ENCODE measurements at places on chromosomes 7 and 10.
A peak's percentile ranks its signal among the peaks of the same experiment; 100 is the strongest.

GRCh38 chr7:19051767-19052375, 65.6 kb downstream of the TWIST1 start:
- peak; percentile 15 for DNase-seq

- no peak for DNase-seq
Measured at GRCh38 chr10:5575482-5576153, 50.9 kb downstream of the CALML3 start.

DNA sequence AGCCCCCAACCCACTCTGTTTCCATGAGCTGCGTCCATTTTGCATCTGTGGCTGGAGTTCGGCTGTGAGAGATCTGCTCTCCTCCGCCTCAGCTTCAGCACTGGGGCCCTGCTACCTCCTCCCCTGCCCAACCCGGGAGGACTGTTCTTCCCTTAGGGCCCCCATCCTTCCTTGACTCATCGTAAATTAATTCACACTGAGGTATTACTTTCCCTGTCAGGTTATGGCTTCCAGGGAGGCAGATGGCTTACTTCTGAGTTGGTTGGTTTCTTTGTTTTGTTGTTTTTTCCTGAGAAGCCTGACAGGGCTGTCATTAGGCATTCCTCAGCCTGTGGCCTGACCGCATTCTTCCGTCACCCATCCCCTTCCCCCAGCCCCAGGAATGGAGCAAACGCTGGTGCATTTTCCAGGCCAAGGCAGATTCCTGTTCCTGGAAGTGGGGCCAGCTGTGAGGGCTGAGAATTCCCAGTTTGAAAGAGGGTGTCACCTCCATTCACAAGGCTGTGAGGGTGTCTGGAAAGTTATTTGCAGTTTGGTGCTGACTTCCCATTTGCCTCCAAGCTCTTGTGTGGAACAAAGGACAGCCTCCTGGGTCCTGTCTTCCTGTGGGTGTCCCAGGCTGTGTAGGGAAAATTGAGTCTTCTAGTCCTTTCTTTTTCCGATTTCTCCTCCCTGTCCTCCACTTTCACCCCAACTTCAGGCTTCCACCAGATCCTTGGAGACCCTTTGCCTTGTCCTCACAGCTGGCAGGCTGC, 11.7 kb downstream of the CPA5 start:
- DNase-seq = peak; percentile 99

- DNase-seq = no peak
Measured at GRCh38 chr10:112136486-112137153, 46.9 kb downstream of the GPAM start.

DNA sequence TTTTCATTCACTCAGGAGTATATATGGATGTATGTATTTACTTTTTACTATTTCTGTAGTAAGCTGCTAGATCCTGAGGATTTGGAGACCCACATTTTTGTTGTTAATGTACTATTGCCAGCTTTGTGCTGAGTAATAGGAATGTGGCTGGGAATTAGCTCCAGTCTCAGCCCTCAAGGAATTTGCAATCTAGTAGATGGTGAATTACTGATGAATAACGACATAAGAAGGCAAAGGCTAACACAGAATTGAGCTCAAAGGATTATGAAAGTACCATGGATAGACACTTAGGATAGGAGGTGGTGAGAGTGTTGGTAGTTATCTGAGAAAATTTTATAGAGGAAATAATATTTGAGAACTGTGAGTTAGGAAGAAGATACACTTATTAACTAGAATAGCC, 19.9 kb downstream of the CASD1 start:
- no peak for DNase-seq

DNA sequence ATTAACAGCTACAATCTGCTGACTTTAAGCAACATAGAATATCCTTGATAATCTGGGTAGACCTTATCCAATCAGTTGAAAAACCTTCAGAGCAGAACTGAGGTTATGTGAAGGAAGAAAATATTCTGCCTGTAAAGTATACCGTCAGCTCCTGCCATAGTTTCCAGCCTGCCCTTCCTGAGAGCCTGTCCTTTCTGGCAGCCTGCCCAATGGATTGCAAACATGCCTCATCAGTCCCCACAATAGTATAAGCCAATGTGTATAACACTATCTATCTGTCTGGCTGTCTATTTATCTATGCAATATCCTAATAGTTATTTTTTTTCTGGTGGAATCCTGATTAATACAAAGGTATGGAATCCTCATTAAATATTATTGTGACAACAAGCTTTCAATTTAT, 489.2 kb upstream of the KCND2 start:
- DNase-seq = peak; percentile 32

DNA sequence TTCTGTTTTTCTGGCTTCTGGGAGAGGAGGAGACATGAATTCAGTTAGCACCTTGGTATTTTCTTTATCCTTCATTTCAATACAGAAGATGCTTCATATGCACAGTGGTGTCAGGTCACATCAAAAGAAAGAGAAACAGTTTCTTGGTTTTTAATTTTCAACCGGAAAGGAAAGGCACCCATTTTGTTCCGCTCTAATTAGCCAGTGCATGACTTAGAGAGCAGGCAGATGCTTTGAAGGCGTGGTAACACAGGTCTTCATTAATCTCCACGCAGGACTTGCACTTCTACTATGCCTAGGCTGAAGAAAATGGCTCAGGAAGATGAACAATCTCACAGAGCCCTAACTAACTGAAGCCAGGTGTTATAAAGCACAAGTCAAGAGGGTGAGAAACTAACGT, 70.4 kb upstream of the ATRNL1 start:
- no peak for DNase-seq

GRCh38 chr7:44310221-44310848, 15.1 kb downstream of the CAMK2B start:
- no peak for DNase-seq

DNA sequence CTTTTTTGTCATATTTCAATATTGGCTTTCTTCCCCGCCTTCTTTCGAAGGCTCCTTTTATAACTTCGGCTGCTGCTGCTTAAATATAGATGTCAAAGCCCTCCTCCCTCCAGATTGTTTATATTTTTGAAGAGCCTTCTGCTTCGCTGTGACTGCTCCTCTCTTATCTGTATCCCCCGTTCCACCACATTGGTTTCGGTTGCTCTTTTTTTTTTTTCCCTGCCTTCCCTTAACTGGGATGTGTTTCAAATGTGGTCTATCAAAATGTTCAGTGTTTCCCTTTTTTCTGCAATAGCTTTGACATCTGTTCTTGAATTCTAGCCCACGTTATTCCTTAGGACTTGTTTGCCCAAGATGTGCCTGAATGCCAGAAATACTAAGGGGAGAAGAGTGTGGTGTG, 96.4 kb downstream of the CUX1 start:
- no peak for DNase-seq

DNA sequence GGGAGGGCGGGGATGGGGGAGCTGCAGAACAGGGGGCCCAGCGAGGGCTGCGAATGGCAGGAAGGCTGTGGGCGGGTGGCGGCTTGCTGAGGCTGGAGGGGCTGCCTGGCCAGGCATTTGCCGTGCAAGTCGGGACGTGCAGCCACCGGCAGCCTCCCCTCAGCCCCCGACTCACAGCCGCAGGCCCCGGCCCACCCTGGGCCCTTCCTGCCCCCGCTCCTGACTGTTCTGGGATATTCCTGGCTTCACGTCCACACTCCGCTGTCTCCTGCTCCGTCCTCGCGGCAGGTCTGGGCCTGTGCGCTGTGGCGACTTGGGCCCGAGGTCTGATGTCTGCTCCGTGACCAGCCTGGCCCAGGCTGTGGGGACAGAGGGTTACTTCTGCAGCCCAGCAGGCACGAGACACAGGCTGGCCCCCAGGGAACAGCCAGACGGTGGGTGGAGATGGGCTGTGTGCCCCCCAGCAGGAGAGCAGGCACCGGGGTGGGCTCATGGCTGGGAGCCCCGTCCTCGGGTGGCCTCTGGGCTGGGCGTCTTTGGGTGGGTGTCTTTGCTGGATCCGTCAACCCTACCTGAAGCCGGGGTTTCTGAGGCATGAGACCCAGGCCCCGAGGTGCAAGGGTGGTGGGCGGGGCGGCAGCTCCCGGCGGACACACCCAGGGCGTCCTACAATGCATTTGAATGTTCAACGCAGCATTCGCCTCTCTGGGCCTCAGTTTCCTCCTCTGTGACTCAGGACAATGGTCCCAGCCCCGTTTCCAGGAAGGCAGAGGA, 86.5 kb downstream of the FOXL3 start:
- DNase-seq = no peak

- DNase-seq = no peak
Measured at GRCh38 chr10:18409599-18410397, 241.6 kb downstream of the NSUN6 start.

GRCh38 chr7:78071491-78072200, 273.1 kb downstream of the PHTF2 start:
- no peak for DNase-seq

- DNase-seq = no peak
Measured at GRCh38 chr7:102080019-102080433, 206.6 kb upstream of the SH2B2 start.
